C1 segment of cervical spinal cord (tissue), 14 donors: ENCODE measurements at places on chromosomes 5 and 9.
A peak's percentile ranks its signal among the peaks of the same experiment; 100 is the strongest.

- DNase-seq = no peak
Measured at GRCh38 chr5:67506241-67506640, 309.6 kb upstream of the CD180 start.

GRCh38 chr5:62960781-62961180 is 382.2 kb downstream of the LRRC70 start:
- DNase-seq = no peak

DNA sequence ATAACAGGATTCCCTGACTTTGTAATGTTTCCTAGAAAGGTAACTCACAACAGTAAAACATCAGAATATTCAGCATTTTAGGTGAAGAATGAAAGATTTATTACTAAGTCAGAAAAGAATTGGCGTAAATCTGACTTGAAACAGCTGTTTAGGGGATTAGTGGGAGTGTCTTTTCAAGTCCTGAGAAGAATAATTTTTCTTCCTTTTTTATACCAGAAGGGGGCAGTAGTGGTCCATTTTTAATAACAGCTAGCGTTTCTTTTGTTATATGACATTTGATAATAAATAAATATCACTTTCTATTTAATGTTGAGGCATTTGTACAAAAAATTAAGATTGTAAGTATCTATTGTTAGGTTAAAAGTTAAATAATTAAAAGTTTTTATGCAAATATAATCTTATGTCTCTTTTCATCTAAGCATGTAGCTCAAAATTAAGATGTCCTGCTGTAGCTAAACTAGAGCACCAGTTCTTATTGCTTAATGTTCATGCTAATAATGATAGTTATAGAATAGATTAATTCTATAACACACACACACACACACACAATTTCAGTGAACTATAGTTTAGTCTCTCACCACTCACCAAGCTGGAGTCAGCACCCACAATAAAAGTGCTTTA is 258.7 kb upstream of the ARRDC3 start:
- DNase-seq = no peak

- no peak for DNase-seq
Measured at GRCh38 chr9:85617141-85617670, 124.5 kb downstream of the AGTPBP1 start.

GRCh38 chr5:40514976-40515375 is 164.7 kb upstream of the PTGER4 start:
- no peak for DNase-seq

- DNase-seq = no peak
Measured at GRCh38 chr9:2755285-2755684, 38.0 kb downstream of the KCNV2 start.

- no peak for DNase-seq
Measured at GRCh38 chr5:145697251-145697990, 137.7 kb downstream of the PRELID2 start.

DNA sequence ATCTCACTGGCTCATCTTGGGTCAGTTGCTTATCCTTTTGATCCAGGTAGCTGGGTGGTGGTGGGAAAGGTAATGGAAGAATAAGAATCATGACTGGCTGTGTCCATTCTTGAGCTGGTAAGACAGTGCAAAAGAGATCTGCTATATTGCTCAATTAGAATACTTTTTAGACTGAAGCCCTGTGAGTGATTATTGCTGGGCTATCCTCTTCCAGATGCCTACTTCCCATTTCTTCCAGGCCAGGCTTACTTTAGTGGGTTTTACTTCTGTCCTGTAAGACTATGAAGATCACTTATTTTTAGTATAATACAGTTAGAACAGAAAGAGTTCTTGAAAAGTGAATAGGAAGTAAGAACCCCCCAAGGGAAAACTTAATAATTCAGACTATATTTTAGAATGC is 7.2 kb downstream of the MARCHF6 start:
- DNase-seq = no peak

- DNase-seq = no peak
Measured at GRCh38 chr9:118570066-118570465, 799.2 kb downstream of the BRINP1 start.

DNA sequence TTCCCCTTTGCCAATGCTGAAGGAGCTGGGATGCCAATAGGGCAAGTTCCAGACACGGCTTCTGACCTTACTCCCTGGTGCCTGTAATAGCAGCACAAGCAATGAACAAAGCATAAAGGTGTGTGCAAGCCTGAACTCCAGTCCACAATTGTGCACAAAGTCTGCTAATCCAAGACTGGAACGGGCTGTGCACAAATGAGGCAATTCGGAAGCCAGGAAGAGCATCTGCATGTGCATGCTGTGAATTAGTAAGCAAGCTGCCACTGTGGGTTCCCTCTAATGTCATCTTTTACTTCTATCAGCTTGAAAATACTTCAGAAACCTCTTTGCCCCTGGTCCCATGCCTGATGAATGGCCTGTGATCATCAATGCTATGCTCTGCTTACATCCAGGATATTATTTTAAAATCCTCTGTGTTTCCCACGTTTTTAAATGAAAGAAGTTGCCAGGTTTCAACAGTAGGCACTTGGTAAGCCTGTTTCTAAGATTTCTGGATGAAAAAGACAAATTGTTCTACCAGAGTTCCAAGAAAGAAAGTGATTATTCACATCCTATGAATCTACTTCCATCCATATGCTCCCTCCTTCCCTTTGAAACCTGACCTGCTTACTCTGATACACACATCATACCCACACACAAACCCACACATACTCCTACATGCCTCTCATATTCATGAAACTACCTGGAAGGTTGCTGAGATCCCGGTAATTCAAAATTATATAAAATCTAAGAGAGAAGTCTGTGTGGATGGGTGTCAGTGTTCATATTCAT is 165.7 kb downstream of the KCTD16 start:
- DNase-seq = no peak

GRCh38 chr9:124343533-124344290 is 71.5 kb downstream of the PSMB7 start:
- DNase-seq = no peak

GRCh38 chr9:7980691-7981289 is 181.2 kb upstream of the DMAC1 start:
- DNase-seq = no peak

GRCh38 chr9:135976531-135976930 is 15.4 kb upstream of the UBAC1 start:
- no peak for DNase-seq

GRCh38 chr5:139745132-139745799 is 50.3 kb upstream of the PSD2 start:
- peak; percentile 92 for DNase-seq

DNA sequence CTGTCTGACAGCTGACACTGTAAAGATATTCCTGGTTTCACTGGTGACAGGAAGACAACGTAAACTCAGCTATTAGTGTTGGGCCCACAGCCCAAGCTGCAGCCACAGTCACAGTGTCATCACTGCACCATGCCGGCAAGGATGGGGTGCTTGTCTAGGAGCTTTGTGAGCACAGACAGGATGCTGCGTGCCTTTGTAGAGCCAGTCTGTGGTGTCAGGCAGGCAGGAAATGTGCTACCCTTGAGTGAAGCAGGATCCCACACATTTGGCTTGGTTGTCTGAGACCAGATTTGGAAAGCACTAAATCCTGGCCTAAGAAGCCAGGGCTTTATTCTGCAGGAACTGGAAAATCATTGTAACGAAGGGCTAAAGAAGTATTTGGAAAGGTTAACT is 121.6 kb upstream of the ADAMTS16 start:
- DNase-seq = no peak

DNA sequence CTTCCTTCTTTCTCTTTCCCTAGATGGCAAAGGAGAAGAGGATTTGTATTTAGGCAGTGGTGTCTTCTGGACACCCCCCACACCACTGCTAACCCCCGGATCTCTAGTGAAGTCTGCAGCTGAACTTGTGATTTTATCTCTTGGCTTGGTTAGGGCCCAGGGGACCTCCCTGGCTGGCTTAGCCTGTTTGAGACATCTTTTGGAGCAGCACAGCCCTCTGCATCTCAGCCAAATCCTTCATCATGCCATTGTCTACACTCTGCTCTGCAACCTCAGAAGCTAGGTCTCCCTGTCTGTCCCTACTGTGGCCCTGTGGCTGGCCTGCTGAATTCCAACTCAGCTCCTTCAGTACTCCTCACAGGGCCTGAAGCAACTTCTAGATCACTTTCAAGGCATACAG is 81.7 kb downstream of the MUSK start:
- DNase-seq = no peak

GRCh38 chr5:73766902-73767301 is 140.9 kb downstream of the ARHGEF28 start:
- no peak for DNase-seq

- DNase-seq = no peak
Measured at GRCh38 chr5:76820526-76820890, 1.7 kb downstream of the F2RL1 start.

GRCh38 chr9:121455527-121456239 is 44.0 kb downstream of the GGTA1 start:
- DNase-seq = no peak

GRCh38 chr9:116901260-116901659 is 214.2 kb downstream of the TRIM32 start:
- DNase-seq = no peak

DNA sequence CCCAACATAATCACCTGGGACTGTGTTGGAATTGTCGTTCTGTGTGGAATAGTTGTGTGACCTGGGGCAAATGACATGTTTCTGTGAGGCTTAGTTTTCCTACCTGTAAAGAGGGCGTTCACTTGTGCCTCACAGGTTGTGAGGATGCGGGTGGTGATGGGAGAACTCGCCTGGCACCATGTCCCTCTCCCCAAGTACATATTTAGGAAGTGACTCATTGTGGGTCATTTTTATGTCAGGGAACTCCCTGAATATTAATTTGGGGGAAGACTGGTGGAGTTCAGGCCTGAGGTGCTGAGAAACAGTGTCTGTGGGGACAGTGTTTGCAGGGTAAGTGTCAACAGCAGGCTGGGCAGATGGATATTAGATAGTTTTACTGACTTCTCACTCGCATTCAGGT is 144.7 kb downstream of the KDM4C start:
- no peak for DNase-seq

DNA sequence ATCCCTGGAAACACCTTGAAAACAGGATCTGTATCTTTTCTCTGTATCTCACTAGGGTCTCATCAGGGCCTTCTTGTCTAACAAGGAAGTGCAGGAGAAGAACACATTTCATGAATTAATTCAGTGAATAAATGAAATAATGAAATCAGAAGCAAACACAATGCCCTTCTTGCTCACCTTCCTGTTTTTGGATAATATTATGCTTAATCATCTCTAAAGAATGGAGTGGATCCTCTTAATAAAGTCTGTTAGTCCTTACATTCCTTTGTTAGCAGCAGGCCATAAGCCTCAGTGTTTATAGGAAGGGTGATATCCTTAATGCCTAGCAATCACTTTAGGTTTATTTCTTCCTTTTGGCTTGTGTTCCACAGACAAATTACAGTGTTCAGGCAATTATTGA is 837.1 kb upstream of the SEMA6A start:
- no peak for DNase-seq

DNA sequence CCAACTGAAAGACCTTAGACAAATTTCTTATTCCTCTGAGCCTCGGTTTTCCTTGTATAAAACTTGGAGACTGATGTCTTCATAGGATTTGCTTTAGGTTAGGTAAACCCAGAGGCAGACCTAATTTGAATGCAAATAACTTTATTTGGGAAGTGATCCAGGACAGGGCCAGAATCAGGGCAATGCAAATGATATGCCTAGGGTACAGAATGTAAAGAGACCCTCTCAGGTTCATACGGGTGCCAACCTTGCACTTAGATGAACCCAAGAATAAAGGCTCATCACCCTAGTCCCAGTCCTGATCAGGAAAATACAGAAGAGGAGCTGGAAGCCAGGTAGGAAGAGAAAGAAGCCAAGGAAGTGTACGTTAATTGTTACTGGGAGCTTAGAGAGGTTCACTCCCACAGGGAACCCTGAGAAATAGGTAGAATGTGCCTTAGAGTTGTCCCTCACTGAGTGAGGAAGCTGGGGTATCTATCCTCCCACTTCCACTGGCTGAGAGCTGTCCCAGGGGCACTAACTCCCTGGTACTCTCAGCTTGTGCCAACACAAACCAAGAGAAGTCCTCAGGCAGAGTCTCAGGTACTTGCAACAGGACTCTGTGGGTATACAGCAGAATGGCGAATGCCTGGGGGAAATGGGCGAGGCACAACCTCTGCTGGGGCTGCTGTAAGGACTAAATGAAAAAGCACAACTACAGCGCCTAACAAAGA is 3.1 kb upstream of the HK3 start:
- DNase-seq = no peak

- no peak for DNase-seq
Measured at GRCh38 chr9:133759946-133760345, 21.8 kb upstream of the SARDH start.

DNA sequence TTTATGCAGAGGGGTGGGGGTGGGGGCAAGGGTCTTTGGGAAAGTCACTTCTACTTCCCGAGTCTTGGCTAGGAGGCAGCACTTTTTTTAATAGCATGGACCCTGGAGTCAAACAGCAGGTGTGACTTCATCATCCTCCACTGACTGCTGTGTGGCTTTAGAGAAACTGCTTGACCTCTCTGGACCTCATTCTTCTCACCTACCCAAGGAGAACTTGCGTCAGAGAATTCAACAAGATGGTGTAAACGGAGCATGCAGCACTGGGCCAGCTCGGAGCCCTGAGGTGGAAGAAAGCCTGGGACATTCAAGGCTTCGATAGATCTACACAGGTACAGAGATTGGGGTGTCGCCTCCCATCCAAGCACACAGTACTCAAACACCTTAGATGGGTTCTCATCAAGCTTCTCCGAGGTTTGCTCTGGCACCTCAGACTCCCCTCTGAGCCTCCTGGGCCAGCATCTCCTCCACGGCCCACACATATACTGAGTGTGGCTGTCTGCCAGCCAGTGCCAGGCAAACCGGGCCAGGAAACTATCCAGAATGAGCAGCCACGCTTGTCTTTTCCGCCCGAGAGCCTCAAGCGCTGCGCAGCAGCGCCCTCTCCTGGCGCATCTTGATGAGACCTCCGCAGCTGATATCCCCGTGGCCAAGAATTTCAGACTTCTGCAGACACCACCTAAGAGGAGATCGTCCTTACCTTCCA is 4.6 kb upstream of the SLC25A48 start:
- no peak for DNase-seq

- no peak for DNase-seq
Measured at GRCh38 chr5:176574297-176574591, 25.1 kb downstream of the CDHR2 start.

GRCh38 chr5:171578049-171578828 is 158.8 kb downstream of the FGF18 start:
- no peak for DNase-seq

DNA sequence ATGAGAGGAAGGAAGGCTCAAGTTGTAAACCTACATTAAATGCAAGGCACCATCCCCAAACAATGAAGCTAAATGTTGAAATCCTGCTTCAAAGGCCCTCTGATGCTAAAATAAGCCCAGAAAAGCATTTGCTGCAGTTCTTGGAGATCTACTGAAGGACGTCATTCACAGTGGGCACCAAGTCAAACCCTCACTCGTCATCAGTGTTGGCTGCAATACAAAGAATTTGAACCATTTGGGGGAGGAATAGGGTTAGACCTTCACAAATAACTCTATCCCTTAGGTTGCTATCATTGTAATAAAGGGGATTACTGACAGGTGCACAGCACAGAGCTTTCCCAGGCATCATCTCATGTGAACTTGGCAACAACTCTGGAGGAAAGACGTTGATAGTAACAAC is 9.3 kb upstream of the MEGF9 start:
- no peak for DNase-seq
